Breast epithelium (tissue), 4 donors: ENCODE measurements at places on chromosomes 16 and 17. TPM values are rescaled to one million over a fixed set of nuclear protein-coding genes. Genes with fewer than 3 reads are reported as not detected.
A peak's percentile ranks its signal among the peaks of the same experiment; 100 is the strongest.

DNA sequence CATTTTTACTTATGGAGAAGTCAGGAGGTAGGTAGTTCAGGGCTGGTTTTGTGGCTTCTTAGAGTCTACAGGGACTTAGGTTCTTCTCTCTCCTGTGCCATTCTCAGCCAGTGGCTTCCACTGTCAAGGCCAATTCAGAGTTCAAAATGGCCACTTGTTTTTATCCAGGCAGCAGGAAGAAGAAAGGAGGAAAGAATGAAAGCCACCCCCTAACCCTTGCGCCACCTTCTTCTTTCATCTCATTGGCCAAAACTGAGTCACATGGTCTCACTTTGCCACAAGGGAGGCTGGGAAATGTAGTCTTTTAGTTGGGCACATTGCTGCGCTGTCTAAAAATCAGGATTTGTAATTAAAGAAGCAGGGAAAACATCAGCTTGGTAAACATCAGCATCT is 60.8 kb upstream of the MED9 start:
- no peaks in the 10 kb centered on the region for H3K4me1 ChIP-seq
- no peak overlapping the region for H3K4me3 ChIP-seq
- H3K27ac ChIP-seq = peak overlapping the region; percentile 95
- DNase-seq = no peak
- H3K36me3 ChIP-seq = no peaks in the 10 kb centered on the region

DNA sequence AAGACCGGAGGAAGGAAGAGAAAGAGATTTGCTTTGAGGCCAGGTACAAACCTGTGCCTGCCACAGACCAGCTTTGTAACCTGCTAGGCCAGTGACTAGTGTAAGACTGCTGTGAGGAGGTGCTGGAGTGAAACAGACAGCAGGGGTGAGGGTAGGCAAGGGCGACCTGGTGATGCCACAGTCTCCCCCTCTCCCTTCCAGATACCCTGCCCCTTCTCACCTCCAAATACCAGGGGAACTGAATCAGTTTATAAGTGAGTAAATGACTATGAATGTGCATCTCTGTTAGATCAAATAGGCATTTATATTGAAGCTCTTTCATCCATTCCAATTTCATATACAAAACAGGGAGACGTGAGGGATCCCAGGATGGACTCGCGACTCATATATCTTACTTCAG is 9.4 kb downstream of the SEC14L1 start:
- no peaks in the 10 kb centered on the region for H3K4me1 ChIP-seq
- peak overlapping the region; percentile 19 for H3K27ac ChIP-seq
- no peak overlapping the region for H3K4me3 ChIP-seq
- H3K27me3 ChIP-seq = no peaks in the 10 kb centered on the region
- no peaks in the 10 kb centered on the region for H3K36me3 ChIP-seq

Gene PEX12
- total RNA-seq = 5.1 TPM

Gene CLEC19A
- not detected for total RNA-seq

DNA sequence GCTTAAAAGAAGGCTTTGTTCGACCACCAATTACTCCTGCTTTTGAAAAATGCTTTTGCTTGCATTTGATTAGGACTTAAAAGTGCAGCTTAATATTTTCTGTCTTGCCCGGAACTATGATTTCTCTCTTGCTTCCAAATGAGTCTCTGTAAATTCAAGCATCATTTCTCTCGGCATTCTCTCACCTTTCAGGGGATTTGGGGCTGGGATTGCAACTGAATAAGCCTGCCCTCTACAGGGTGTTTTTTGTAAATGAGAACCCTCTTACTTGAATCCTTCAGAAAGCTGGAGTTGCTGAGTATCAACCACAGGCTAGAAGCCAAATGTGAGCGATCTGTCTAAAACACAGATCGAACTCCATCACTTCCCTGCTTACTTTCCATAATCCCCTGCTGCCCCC is 234.6 kb downstream of the TMEM114 start:
- H3K4me3 ChIP-seq = no peak overlapping the region
- no peaks in the 10 kb centered on the region for H3K4me1 ChIP-seq
- no peaks in the 10 kb centered on the region for H3K27me3 ChIP-seq
- H3K36me3 ChIP-seq = no peaks in the 10 kb centered on the region

GRCh38 chr16:28573738-28574718 is 20.3 kb downstream of the SGF29 start:
- no peaks in the 10 kb centered on the region for H3K27me3 ChIP-seq
- H3K4me1 ChIP-seq = no peaks in the 10 kb centered on the region
- no peak overlapping the region for H3K4me3 ChIP-seq
- H3K36me3 ChIP-seq = no peaks in the 10 kb centered on the region

GRCh38 chr17:73292031-73292531 is 19.7 kb downstream of the CDC42EP4 start:
- H3K36me3 ChIP-seq = no peaks in the 10 kb centered on the region
- peak overlapping the region; percentile 17 for H3K4me3 ChIP-seq

GRCh38 chr16:30368122-30368791 is 2.0 kb downstream of the TBC1D10B start:
- no peak for DNase-seq
- H3K4me1 ChIP-seq = no peaks in the 10 kb centered on the region
- H3K27ac ChIP-seq = peak overlapping the region; percentile 97
- H3K27me3 ChIP-seq = no peaks in the 10 kb centered on the region

Gene C17orf113
- total RNA-seq = 1.3 TPM

DNA sequence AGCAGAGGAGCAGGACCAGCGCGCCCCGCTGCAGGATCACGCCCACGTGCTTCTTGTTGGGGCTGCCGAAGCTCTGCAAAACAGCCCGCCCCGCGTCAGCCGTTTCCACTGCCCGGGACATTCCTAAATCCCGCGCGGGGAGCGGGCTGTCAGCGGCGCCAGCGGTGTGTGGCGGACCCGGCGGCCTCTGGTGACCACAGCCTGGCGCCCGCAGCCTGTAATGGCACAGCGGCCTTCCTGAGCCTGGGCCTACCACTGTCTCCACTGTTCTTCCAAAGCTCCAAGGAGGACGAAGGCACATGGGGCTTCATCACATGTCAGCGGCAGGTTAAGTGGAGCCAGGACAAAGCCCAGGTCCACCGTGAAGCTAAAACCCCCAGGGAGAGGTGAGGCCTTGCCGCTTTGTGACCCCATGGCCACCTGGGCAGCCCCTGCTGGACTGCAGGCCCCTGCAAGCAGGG is 2.5 kb downstream of the SLC47A2 start:
- H3K4me1 ChIP-seq = no peaks in the 10 kb centered on the region
- H3K4me3 ChIP-seq = no peak overlapping the region
- no peaks in the 10 kb centered on the region for H3K36me3 ChIP-seq
- no peak for DNase-seq

DNA sequence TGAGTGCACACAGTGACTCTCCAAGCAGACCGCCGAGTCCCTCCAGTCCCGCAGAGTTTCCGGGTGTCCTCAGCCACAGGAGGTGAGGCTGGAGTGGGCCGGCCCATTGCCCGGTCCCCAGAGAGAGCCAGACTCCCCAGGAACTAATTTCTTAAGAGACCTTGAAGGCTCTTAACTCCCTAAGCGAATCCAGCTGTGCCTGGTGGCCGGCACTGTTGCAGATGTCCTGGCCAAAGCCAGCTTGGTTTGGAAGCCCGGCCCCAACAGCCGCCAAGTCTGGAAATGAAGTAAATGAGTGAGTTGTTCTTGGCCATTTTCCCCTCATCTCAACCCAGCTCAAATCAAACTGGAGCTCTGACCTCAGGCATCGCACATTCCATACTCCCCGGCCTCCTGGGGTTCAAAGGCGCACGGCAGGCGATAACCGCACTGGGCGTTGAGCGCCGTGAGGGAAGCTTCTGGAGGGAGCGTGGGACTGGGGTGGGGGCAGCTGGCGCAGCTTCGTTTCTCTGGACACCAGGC is 42.0 kb downstream of the CMIP start:
- H3K27ac ChIP-seq = no peak overlapping the region
- no peaks in the 10 kb centered on the region for H3K27me3 ChIP-seq
- DNase-seq = no peak
- H3K36me3 ChIP-seq = no peaks in the 10 kb centered on the region

DNA sequence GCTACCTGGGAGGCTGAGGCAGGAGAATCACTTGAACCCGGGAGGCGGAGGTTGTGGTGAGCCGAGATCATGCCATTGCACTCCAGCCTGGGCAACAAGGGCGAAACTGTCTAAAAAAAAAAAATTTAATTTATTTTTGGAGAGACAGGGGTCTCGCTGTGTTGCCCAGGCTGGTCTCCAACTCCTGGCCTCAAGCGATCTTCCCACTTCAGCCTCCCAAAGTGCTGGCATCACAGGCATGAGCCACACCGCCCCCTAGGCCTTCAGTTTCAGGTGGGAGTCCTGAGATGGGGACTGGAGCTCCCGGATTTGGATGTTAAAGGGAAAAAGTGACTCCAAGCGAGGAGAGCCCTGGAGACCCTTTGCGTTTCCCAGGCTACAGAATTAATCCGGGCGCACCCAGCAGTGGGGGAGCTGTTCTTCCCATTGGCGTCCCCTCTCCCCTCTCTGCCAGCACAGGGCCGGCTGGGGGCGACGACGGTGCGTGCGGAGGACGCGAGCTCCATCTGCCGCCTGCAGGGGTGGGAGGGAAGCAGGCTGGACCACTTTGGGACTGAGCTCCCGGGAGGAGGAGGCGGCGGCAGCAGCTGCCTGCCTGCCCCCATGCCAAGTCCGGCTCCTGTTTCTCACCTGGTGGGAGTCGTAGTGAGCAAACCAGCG is 49.3 kb upstream of the USP7 start:
- H3K27me3 ChIP-seq = no peaks in the 10 kb centered on the region
- H3K36me3 ChIP-seq = no peaks in the 10 kb centered on the region
- DNase-seq = no peak
- peak overlapping the region; percentile 15 for H3K4me3 ChIP-seq

Gene HSF5
- total RNA-seq = 0.32 TPM

DNA sequence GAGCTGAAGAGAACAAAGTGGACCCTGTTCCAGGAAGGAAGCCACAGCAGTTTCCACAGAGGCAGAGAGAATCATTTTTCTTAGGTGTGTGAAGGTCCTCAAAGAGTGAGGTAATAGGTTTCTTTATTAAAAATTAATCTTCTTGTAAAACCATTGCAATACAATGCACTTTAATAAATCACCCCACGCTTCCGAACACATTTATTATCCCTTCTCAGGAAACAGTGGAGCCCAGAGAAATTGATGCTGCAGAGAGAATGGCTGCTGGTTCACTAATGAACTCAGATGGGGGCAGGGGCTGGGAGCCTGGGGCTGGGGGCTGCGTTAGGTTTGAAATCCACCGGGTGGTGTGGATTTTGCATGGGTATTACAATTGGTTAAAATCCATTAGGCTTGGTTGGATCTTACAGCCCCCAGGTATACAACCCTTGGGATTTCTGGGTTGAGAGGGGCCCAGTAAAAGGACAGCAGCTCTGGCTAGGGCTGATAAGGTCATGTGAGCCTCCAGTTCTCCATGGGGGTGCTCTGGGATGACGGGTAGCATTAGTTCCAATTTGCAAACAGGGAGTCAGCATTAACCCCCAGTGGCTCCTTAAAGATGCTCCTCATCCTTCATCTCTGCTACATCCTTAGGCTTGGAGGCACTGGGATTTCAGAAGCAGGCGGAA is 718.1 kb upstream of the EEF2KMT start:
- H3K27ac ChIP-seq = no peak overlapping the region
- no peak for DNase-seq
- H3K36me3 ChIP-seq = no peaks in the 10 kb centered on the region
- H3K4me3 ChIP-seq = no peak overlapping the region
- no peaks in the 10 kb centered on the region for H3K27me3 ChIP-seq
- no peaks in the 10 kb centered on the region for H3K4me1 ChIP-seq

Gene AGRP
- total RNA-seq = not detected

DNA sequence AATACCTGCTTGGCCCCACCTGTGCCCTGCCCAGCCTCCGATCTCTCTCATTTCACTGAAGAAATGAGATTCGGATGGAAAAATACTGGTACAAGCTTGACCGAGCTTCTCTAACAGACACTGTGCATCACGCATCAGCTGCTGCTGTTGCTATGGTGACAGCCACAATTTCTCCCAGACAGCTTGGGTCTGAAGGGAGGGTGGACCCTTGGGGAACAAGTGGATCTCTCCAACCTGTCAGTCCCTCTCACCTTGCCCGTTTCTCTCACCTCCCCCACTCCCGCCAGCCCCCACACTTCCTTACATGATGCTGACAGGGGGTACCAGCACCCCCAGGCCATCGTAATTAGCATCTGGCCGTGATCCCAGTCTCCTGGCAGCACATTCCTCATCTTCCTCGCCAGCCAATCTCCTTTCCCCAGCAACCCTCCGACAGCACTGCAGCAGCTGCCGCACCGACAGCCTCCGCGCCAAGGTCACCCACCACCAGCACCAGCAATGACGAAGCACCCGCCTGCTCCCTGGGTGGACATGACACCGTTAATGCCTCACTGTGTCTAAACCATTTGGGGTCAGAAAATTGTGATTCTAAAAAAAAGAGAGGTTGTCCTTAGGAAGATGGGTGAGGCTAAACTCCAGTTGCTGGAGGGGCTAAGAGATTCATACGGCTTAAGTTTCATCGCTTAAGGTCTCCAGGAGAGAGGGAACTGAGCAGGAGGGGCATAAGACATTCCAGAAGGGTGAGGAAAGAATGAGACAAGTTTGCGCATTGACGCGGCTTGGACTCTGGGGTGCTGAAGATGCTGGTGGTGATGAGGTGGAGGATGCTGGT is 58.6 kb upstream of the TNRC6A start:
- H3K27ac ChIP-seq = peak overlapping the region; percentile 17
- no peaks in the 10 kb centered on the region for H3K27me3 ChIP-seq
- no peaks in the 10 kb centered on the region for H3K4me1 ChIP-seq
- H3K36me3 ChIP-seq = no peaks in the 10 kb centered on the region

GRCh38 chr17:5758651-5759050 is 174.3 kb upstream of the NLRP1 start:
- no peak overlapping the region for H3K4me3 ChIP-seq
- no peak overlapping the region for H3K27ac ChIP-seq
- no peaks in the 10 kb centered on the region for H3K36me3 ChIP-seq
- no peaks in the 10 kb centered on the region for H3K27me3 ChIP-seq

GRCh38 chr16:24846548-24847357 is 990 bp downstream of the SLC5A11 start:
- no peaks in the 10 kb centered on the region for H3K27me3 ChIP-seq
- DNase-seq = no peak
- H3K4me3 ChIP-seq = no peak overlapping the region
- no peaks in the 10 kb centered on the region for H3K4me1 ChIP-seq
- H3K36me3 ChIP-seq = no peaks in the 10 kb centered on the region

Gene PIPOX
- 1.3 TPM for total RNA-seq

GRCh38 chr17:78416791-78417530 is 38.5 kb downstream of the PGS1 start:
- H3K4me3 ChIP-seq = no peak overlapping the region
- H3K36me3 ChIP-seq = no peaks in the 10 kb centered on the region
- H3K27ac ChIP-seq = peak overlapping the region; percentile 94
- no peak for DNase-seq
- H3K27me3 ChIP-seq = no peaks in the 10 kb centered on the region

GRCh38 chr16:20744922-20745440 is 3.4 kb upstream of the THUMPD1 start:
- no peak overlapping the region for H3K4me3 ChIP-seq
- DNase-seq = no peak
- H3K27me3 ChIP-seq = no peaks in the 10 kb centered on the region
- H3K4me1 ChIP-seq = no peaks in the 10 kb centered on the region
- H3K36me3 ChIP-seq = no peaks in the 10 kb centered on the region

DNA sequence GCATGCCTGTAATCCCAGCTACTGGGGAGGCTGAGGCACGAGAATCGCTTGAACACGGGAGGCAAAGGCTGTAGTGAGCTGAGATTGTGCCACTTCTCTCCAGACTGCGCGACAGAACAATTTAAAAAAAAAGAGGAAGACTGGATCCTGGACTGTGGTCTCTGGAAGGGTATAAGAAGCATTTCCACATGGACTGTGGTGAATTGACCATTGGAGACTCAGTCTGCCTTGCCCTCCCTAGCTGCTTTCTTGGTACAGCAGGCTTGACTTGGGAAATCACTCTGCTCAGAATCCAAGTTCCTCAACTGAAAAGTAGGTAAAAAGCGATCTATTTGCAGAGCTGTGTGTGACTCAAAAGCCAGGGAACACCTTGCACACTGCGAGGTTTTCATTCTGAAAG is 1.0 kb upstream of the MGRN1 start:
- no peak overlapping the region for H3K27ac ChIP-seq
- no peak for DNase-seq
- no peaks in the 10 kb centered on the region for H3K4me1 ChIP-seq
- no peak overlapping the region for H3K4me3 ChIP-seq
- no peaks in the 10 kb centered on the region for H3K27me3 ChIP-seq
